OCI-M1 (cell line): ENCODE measurements at places on chromosomes 7 and 10.

DNA sequence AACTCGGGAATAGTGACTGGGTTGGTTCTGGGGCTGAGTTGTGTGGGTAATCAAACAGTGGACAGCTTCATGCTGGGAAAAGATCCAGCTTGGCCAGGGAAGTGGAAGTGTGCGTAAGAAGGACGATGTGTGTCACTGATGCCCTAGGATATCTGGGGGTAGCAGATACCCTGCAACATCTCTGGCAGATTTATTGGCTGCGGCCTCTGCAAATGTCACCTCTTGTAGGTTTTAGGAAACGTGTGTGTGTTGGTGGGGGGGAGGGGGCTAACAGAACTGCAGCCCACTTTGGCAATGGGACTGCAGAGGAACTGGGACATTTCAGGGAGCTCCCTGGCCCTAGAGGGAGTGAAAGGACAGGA is 965 bp upstream of the AGAP3 start:
- DNase-seq = no peak

DNA sequence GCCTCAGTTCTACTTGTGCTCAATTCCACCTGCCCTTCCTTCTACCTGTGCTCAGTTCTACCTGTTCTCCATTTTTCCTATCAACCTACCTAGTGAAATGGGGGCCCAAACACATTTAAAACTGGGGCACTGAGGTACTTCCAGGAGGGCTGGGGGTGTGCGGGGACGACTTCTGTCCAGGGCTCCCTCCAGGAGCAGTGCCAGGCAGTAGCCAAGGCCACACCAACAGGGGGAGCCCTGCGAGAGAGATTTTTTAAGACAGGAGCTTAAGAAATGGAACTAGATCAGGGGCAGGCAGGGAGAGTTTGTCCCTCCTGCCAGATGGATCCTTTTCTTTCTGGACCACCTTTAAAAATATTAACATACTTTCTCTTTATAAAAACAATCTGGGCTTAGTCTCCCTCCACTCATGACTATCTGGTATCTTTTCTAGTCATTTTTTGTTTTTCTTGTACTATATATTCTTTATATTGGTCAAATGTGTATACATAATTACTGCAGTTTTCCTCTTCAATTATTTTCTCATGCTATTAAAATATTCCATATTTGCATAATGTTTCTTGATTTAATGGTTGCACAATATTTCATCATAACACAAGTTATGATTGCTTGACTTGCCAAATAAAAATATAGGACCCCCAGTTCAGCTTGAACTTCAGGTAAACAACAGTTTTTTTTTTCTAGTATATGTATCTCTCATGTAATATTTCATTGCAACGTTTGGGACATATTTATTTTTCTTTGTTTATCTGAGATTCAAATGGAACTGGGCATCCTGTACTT is 47.3 kb upstream of the INSYN2A start:
- DNase-seq = peak; percentile 42

DNA sequence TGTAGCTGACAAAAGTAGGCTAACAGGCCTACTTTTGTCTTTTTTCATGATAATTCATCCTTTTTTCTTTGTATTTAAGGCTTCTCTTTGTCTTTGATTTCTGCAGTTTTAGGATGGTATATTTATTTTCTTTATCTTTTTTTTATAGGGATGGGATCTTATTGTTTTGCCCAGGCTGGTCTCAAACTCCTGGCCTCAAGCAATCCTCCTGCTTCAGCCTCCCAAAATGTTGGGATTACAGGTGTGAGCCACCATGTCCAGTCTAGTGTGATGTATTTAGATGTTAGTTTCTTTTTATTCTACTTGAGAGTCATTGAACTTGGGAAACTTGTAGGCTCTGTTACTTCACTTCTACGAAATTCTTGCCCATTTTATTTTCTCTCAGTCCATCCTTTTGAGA is 35.4 kb downstream of the TRIM24 start:
- DNase-seq = no peak

DNA sequence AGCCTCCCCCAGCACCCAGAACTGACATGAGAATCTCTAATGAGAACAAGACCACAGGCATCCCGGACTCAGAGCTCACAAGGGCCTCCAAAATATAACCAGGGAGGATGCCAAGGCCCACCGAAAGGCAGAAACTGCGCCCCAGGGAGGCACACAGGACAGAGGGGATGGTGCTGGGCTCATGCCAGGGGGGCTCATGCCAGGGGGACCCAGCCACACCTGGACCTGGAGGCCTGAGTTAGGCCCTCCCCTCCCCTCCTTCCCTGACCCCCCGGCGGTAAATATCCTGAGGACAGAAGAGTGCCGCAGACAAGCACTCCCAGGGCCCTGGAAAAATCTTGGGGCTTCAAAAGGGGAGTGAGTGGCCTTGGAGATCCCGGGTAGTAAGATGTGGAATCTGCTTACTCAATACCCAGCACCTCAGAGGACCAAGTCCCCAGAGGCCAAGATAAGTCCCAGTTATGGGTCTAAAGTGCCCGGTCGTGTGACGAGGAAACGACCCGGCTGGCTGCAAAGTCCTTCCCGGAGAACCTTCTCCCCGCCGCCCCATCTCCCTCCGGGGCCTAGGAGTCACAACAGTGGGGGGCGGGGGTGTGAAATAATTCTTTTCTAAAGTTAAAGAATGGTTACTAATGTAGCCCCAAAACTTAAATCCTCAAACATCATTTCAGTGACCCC is 11.9 kb downstream of the PDGFA start:
- DNase-seq = no peak

- DNase-seq = no peak
Observed at GRCh38 chr7:33534833-33535232, 370.5 kb upstream of the BMPER start.

GRCh38 chr10:89080660-89081059 is 90.1 kb downstream of the FAS start:
- DNase-seq = peak; percentile 67

- DNase-seq = no peak
Observed at GRCh38 chr7:95155965-95156364, 168.4 kb downstream of the PON1 start.

- DNase-seq = no peak
Observed at GRCh38 chr10:123757853-123758252, 91.7 kb downstream of the GPR26 start.

DNA sequence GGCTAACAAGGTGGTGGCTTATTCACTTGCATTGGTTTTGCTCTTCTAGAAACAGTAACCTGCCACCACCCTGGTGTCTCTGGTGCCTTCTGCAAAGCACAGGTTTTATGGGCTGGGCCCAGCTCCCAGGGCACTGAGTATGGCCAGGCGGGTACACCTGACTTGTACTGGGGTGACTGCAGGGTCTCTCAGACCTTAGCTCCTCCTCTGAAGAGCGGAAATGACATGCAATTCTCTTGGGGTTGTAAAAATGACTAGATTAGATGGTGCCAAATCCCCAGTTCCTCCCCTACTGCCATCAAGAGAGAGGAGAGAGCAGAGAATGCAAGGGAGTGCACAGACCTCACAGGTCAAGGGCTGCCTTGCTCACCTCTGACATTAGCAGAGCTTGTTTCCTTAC is 14.7 kb downstream of the ESYT2 start:
- DNase-seq = no peak

GRCh38 chr7:125136755-125137532 is 207.3 kb upstream of the POT1 start:
- DNase-seq = no peak

GRCh38 chr10:20809631-20810030 is 87.5 kb downstream of the NEBL start:
- DNase-seq = no peak

DNA sequence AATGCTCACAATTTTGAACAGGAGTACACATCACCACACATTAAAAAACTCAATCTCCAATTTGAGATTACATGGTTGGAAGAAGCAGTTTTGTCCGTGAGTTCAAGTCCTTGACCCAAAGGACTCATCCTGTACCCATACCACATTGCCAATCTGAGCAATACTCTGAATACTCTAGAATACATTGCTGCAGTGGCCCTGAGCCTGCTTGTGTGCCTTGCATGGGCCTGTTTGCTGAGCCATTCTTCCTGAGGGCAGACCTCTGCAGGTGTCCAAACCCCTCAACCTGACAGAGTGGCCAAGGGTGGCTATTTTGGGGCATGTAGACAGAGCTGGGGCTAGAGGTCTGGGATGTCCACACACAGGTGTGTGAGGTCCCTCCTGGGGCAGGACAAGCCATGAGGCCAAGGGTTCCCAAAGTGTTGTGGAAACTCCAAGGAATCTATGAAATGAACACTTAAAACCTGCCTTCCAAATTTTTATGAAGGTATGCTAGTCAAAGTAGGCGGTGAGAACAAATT is 15.5 kb downstream of the AGMO start:
- no peak for DNase-seq

- no peak for DNase-seq
Observed at GRCh38 chr7:102942181-102942866, 29.5 kb downstream of the LRRC17 start.

- DNase-seq = peak; percentile 67
Observed at GRCh38 chr7:90701021-90701420, 104.9 kb downstream of the CDK14 start.

- no peak for DNase-seq
Observed at GRCh38 chr7:56053379-56053778, 1.8 kb downstream of the CCT6A start.

- no peak for DNase-seq
Observed at GRCh38 chr7:2824678-2825461, 19.2 kb downstream of the GNA12 start.

GRCh38 chr10:121579656-121580055 is 18.6 kb downstream of the FGFR2 start:
- DNase-seq = no peak

DNA sequence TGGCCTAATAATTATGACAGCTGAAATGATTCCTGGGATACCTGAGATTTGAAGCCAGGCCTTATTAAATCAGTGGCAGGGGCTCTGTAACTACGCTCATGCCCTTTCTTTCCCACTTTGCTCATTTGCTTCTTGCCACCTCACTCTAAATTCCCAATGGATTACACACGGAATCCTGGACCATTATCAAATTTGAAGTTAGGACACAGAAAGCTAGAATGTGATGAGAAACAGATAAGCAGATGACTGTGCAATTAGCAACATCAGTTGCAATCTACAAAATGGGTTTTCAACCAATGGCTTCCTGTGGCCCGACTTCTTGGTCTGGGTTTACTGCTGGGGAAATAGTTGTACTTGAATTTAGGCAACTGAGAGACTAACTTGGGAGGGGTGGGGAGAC is 374.3 kb downstream of the INHBA start:
- no peak for DNase-seq

DNA sequence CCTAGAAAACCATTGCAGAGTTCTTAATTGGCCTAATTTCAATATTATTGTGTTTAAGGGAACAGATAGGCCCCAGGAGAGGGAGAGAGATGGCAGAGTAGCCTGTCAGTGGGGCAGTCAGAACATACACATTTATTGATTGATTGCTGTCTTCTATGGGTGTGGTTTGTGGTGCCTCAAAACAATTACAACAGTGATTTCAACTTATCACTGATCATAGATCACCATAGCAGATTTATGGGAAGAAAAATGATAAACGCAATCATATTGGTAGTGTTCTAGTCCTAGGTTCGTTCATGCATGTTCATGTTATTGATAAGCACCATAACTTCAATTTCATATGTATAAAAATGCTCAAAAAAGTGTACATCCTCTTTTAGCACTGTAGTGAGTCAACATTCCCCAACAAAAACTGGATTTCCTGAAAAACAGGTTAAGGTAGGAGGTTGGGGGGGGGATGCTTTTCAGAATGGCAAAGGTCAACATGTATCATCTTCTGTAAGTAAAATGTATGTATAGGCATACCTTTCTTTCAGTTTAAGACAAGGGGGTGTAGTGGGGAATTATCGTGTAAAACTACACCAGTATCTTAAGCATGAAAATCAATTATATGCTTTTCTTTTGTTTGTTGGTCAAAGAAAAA is 1.1 kb upstream of the TNKS2 start:
- DNase-seq = no peak

GRCh38 chr7:94396037-94396431 is 1.3 kb downstream of the COL1A2 start:
- DNase-seq = peak; percentile 57

- peak; percentile 36 for DNase-seq
Observed at GRCh38 chr7:138670594-138670993, 30.6 kb downstream of the SVOPL start.

- DNase-seq = no peak
Observed at GRCh38 chr10:606762-607544, 82.5 kb downstream of the DIP2C start.

- DNase-seq = no peak
Observed at GRCh38 chr10:37872283-37872682, 14.9 kb upstream of the ZNF248 start.

DNA sequence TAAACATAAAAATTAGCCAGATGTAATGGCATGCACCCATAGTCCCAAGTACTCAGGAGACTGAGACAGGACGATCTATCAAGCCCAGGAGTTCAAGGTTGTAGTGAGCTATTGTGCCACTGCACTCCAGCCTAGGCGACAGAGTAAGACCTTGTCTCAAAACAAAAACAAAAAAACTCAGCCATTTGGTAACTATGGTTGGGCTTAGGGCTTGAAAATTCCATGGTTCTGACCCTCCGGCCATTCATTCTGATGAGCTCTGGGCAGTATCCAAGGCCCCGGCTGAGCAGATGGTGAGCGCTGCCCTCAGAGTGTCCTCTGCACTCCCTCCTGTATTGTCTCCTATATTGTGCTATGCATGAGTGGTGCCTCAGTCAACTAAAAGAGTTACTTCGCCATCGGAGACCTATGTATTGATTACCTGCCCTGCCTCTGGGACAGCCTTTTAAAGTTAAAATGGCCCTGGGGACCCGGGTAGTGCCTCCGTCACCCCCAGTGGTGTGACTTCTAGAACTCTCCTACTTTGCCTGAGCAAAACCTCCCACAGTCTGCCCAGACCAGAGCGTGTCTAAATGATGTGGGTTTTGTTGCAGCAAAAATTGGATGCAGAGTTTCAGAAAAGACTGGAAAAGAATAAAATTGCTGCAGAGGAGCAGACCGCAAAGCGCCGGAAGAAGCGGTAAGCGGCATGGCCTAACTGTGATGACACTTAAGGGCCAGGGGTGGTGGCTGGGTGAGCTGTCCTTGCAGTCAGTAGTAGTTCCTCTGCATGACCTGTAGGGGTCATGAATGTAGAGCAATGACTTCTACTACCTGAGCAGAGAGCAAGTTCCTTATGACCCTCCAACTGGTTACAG is 8.1 kb downstream of the PRKRIP1 start:
- DNase-seq = peak; percentile 55

- DNase-seq = no peak
Observed at GRCh38 chr7:98210513-98211220, 572 bp upstream of the BHLHA15 start.

DNA sequence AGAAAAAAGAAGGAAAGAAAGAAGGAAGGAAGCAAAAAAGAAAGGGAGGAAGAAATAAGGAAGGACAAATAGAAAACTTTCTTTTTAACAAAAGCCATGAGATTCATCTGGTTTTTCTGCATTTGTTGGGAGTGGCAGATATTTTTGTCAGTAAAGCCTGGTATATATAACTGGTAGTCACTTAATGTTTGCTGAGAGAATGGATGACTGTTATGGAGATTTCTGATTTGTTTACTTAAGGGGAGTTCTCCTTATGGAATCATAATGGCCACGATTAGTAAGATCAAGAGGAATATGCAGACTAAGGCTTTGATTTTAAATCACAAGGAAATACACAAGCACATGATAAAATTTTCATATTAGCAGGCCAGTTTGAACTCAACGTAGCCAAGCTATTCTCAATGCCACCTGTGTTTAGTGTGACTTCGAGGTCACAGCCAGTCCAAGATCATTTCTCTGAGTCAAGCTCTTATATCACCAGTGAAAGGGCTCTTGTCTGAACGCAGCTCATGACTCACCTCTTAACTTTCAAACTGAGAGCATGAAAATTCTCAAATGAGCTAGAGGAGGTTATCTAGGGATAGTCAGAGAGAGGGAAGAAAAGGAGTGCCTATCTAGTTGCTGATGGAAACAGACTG is 445.1 kb upstream of the ZMIZ1 start:
- no peak for DNase-seq
